ENCODE measurements at places on chromosomes 3 and 15.

DNA sequence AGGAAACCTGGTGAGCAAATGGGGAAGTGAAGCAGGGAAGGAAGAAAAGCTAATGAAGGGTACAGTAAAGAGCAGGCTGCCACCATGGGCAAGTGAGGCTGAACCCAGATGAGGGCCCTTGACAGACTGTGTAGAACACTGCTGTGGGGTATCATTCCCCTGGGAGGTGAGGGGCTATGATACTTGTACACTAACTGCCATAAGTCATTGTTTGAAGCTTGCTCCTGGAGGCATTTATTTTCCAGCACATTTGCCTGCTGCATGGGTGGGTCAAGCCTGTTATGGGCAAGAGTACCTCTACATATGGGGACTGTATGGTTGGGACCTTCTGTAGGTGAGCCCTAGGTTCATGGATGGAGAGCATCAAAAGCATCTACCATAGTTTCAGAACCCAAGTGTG is 57.4 kb downstream of the POMGNT2 start:
- DNase-seq: no peak

GRCh38 chr15:57327985-57328471 is 48.3 kb upstream of the CGNL1 start:
- DNase-seq: no peak

DNA sequence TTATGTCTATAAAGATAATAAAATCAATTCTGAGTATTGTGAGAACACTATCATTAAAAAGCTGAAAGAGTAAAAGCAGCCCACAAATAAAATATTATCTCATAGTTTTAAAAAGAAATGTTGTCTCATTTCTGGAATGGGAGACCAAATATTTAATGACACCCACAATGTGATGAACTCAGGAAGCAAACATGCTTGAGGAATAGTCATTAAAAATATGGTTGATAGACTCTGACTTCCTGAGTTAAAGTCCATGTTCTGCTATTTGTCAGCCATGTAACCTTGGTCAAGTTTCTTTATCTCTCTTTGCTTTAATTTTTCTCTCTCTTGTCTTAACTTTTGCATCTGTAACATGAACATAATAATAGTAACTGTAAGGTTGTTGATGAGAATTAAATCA is 35.5 kb upstream of the CHMP2B start:
- no peak for DNase-seq

DNA sequence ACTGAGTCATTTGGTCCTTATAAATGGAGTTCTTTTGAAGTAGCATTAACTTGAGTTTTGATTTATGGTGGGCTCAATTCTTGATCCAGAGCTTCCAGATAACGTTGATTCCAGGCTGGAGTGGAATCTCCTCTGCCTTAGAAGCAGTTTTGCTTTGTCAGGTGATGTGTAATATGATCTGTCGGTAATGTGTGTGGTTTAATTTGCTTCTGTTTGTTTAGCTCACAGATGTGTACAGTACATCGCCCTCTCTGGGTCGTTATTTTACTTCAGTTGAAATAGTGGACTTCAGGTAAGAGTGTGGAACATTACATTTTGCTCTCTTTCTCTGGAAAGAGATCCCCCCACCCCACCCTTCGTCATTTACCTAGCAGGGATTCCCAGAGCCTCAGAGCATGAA is 23.1 kb downstream of the C3orf52 start:
- DNase-seq: no peak

GRCh38 chr15:90592131-90592881 is 62.6 kb downstream of the CRTC3 start:
- DNase-seq: peak; percentile 63

- no peak for DNase-seq
Observed at GRCh38 chr15:79562403-79562815, 130.3 kb downstream of the MINAR1 start.

- DNase-seq: no peak
Observed at GRCh38 chr15:37595426-37595970, 338.9 kb upstream of the TMCO5A start.

- peak; percentile 86 for DNase-seq
Observed at GRCh38 chr3:69791106-69791505, 51.8 kb downstream of the MITF start.

- peak; percentile 88 for DNase-seq
Observed at GRCh38 chr3:169771497-169772304, 1.5 kb upstream of the MYNN start.

GRCh38 chr15:56496635-56497034 is 31.7 kb upstream of the MNS1 start:
- DNase-seq: peak; percentile 71

All from inflammatory macrophage (primary cell).